ENCODE measurements at places on chromosomes 16 and 17.

DNA sequence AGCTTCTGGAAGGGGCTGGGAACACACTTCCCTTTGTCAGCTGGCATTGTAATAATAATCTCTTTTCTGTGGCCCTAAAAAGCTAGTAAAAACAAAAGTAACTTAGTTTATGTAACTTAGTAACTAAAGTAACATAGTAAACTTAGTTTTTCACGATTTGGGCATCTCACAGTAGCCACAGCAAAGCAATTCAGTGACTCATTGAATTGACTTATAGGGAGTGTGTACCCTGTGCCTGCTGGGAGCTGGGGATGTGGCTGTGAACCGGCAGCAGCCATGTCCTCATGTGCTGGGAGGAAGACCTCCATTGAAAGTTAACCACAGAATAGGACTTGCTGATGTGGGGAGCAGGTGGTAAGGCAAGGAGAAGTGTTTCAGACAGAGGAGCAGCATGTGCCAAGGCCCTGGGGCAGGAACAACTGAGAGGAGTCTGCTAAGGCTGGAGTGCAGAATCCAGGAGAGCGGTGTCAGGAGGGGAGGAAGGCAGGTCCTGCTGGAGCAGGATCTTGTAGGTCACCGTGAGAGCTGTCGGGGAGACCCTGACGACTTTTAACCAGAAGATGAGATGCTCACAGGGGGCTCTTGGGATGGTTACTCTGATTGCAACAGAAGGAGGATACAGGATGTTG lies 112.8 kb downstream of the PLCG2 start:
- no peak for DNase-seq

DNA sequence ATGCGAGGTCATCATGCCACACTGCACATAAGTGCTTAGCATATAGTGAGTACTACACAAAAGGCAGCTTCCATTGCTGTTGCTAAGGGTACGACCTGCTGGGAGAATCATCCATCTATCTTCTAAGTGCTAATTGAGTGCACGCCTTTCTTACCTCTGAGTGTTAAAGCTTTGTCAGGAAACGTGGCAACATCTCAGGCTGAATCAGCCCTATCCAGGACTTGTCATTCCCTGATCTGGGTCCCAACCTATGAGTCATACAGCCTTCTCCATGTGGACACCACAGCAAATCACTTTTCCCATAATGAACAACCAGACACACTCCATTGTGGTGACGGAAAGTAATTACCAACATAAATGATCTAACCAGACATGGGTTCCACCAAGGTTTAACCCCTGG lies 201.1 kb upstream of the MAF start:
- DNase-seq: no peak

GRCh38 chr17:34383216-34383615 lies 20.2 kb upstream of the CCL1 start:
- DNase-seq: no peak

- no peak for DNase-seq
These were observed 71.2 kb downstream of the PLD6 start for GRCh38 chr17:17134957-17135333.

DNA sequence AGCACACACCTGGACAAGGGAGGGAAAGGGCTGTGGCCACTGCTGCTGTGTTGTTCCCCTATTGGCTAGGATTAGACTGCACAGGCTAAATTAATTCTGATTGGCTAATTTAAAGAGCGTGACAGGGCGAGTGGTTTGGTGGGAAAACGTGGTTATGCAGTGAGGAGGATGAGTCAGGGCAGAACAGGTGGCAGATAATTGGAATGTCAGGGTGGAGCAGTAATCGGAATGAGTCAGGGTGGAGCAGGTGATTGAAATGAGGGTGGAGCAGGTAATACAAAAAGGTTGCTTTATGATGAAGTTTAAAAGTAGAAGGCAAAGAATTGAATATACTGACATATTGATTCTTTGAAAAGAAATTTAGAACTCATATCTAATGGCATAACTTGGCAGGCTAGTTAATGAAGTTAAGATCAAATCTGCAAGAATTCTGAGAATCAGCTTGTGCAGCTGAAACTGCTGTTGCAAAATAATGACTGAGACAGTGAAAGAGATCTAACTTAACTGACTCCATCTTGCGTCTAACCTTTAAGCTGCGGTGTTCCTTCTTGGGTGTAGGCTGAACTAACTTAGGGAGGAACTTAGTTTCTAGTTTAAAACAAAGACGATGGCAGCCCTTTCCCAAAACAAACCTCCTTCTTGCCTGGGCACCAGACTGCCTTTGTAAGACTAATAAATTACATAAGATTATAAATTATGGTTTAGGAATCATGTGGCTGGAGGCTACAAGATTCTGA lies 174.3 kb downstream of the UTP18 start:
- DNase-seq: no peak

Data from GOT3 (cell line).